Jurkat, Clone E6-1 (cell line): ENCODE measurements at places on chromosomes 11 and 22.

DNA sequence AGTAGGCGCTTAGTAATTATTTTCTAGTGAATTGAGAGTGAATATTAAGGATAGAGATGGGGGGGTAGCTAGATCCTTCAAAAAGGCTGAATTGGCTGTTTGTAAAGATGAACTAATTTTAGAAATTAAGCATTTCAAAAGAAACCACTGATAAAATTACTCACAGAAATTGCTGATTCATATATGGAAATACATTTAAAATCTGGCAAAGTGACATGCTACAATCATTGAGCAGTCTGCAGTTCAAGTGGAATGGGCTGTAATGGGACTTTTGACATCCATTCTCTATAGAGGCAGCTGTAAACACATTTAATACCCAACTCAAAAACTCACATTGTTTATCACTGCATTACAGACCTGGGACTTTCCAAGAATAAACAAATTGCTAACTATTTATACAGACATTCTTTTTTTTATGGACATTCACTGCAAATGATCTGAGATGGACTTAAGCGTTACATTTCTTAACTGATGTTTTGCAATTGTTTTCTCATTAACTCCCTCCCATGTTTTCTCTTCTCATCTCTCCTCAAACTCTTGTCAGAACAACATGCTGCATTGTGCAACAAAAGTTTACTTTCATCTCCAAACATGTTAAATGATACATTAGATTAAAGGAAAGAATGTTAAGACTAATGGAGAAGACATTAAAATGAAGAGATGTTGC lies 42.1 kb upstream of the MMP7 start:
- DNase-seq = no peak

GRCh38 chr11:106625566-106625965 lies 392.7 kb downstream of the GUCY1A2 start:
- DNase-seq = no peak

- DNase-seq = no peak
Measured at GRCh38 chr11:6755303-6755952, 16.3 kb downstream of the OR2AG2 start.

- DNase-seq = no peak
Measured at GRCh38 chr11:76610371-76610770, 60.2 kb downstream of the LRRC32 start.
